ENCODE measurements at places on chromosomes 4 and X. TPM values are rescaled to one million over a fixed set of nuclear protein-coding genes. Genes with fewer than 3 reads are reported as not detected.

DNA sequence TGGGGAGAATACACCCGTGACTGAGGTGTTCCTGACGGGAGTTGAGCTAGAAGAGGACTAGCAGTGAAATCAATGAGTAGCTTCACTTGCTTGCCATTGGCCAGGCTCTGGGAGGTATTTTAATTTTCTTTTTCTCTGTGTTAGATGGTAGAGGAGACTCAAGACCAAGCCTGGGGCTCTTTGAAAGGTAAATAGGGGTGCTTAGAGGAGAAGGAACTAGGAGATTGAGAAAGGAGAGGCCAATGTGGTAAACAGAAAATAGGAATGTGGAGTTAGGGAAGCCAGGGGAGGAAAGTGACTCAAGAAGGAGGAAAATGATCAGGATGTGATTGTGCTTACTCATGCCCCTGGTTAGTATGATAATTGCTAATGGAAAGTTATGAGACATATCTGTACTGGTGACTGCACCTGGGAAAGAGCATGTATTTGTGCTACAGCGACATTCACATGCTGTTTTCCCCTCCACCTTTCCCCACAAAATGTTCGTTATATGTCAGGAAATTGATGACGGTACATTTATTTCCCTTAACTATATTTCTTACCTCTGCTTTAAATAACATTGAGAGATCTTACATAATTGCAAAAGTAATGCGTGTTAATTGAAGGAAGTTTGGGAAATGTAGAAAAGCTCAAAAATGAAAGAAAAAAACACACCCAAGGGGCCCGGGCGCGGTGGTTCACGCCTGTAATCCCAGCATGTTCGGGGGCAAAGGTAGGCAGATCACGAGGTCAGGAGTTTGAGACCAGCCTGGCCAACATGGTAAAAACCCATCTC, 16.9 kb upstream of the LRBA start:
- DNase-seq, result peak; percentile 46

DNA sequence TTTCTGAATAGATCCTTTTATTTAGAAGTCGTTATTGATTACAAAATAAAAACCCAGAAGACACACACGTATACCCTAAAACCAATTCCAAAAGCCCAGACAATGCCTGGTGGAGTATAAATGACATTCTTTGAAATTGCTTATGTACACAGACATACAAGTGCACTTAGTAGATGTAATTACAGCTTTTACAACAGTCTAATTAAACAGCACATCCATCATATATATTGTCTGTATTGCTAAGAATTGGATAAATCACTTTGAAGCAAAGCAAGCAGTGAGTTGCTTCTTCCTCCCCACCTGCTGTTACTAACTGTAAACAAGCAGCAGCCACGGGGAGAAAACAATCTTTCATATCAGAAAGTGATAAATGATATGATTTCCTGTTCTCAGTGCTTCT, 645.7 kb downstream of the TLL1 start:
- DNase-seq, result no peak

DNA sequence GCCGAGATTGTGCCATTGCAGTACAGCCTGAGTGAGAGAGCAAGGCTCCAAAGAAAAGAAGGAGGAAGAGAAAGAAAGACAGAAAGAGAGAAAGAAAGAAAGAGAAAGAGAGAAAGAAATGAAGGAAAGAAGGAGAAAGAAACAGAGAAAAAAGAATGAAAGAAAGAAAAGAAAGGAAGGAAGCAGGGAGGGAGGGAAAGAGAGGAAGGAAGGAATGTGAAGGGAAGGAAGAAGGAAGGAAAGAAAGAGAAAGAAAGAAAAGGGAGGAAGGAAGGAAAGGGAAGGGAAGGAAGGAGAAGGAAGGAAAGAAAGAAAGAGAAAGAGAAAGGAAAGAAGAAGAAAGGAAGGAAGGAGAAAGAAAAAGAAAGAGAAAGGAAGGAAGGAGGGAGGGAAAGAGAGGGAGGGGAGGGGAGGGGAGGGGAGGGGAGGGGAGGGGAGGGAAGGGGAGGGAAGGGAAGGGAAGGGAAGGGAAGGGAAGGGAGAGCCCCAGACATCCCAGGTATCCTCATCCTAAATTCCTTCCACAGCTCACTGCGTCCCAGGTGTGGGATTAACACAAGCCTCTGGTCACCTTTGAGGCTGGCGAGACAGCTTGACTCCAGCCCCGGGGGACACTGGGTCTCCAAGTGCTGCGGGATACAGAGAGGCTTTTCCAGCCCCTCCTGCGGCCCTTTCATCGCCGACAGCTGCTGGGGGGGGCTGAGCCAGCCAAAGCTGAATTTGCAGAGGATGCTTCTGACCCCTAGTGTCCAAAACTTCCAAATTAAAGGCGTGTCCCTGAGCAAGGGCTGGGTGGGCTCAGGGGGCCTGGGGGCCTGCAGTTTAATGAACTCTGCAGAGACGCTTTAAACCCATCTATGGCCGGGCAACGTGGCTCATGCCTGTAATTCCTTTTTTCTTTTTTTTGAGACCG, 24.2 kb upstream of the CSF2RA start:
- no peak for DNase-seq

GRCh38 chr4:106717091-106717490, 319.0 kb downstream of the DKK2 start:
- no peak for DNase-seq

DNA sequence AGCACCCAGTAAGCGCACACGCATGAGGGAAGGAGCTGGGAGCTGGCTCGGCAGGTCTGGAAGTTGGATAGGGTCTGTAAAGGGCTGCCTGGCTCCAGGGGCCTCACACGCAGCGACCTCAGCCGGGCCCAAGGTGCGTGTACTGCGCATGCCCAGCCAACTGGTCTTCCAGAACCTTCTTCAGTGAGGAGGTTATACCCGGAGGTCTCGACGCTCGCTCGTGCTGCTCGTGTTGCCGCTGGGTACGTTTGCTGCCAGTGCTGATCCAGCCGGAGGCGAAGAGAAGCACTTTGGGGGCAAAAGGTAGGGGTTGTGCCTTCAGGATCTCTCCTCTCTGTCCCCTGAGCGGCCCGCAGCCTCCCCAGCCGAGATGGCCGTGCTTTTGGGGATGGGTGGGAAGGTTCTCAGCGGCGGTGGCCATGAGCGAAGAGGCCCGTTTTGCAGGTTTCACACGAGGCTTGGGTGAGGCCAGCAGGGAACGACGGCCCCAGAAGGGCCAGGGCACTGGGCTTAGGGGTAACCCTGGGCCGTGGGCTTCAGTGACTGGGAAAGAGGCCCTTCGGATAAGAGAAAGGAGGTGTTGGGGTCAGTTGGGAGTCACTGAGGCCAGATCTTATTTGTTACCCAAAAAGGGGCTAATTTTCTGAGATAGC, 3.8 kb upstream of the CXCL9 start:
- DNase-seq, result no peak

DNA sequence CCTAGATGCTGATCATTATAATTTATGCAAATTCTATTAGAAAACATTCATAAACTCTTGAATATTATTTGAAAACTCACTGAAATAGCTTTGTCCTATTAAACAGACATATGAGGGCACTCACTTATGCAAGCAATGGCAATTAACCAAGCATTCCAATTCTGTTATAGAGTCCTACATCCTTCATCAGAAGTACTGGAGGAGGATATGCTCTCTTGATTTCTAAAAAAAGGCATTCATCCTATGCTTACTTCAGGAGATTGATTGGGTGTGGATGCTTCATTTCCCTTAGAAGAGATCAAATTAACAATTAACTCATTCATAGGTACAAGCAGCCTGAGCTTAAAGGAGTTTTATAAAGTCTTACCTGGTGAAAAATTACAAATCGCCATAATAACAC, 1317.2 kb downstream of the PCDH7 start:
- DNase-seq, result no peak

DNA sequence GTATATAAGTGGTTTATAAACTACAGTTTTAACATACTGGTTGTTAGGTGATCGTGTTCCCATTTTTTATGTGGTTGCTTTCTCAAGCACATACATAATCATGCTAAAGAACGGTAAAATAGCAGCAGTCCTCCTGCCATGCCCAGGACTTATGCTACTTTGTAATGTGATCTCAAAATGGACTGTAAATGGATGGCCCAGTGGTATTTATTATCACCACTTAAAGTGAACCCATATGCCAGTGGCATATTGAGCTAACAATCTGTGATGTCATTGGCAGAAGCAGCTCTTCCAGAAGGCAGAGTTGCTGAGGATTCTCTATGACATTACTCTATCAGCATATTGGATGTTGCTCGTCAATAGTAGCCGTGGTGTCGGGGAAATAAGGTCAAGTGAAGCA, 28.6 kb downstream of the ANK2 start:
- no peak for DNase-seq

- DNase-seq, result peak; percentile 81
These were observed 16.4 kb downstream of the PLP1 start for GRCh38 chrX:103792916-103793544.

DNA sequence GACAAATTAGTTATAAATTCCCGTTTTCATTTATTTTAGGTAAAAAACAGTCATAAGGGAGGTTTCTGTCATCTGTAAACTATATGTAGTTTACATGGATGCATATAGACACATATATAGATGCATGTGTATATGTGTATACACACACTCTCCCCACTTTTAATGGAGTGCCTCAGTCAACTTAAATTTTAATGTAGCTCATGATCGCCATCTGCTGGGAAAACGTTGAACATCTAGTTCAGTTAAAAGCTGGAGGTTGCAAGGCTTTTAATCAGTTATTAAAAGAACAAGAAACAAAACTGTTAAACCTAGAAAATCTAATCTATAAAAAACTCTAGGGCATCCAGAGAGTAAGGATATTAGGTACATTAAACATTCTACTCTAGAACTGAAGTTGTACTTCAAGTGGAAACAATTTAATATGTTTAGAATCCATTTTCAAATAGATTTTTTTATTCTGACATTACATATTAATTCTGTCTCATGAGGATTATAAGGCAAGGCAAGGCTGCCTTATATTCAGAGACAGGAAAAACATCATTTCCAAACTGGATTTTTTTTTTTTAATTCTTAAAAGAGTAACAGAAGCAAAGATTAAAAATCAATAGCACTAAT, 122.6 kb downstream of the SHISA3 start:
- DNase-seq, result peak; percentile 72

DNA sequence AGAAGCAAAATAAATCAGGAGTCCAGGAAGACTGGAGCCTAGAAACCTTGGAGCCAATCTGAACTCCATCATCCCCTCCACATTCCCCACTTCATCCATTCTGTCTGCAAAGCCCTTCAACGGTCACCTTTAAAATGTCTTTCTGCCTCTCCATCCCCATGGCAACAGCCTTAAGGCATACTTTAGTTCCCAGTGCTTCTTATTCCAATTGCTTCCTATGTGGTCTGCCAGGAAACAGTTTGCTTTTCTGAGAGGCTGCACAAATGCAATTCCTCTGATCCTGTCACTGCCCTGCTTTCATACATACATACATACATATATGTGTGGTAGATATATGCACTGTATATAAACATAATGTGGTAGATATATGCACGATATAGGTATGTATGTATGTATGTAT, 786 bp upstream of the MAGEH1 start:
- peak; percentile 3 for DNase-seq

- DNase-seq, result peak; percentile 52
These were observed 240.1 kb downstream of the FRAS1 start for GRCh38 chr4:78297116-78297800.

GRCh38 chrX:123185721-123186120, 1.6 kb downstream of the GRIA3 start:
- DNase-seq, result no peak

GRCh38 chrX:139811942-139812629, 104.1 kb upstream of the MCF2 start:
- no peak for DNase-seq

- no peak for DNase-seq
These were observed 55.6 kb downstream of the RHOXF2B start for GRCh38 chrX:120021927-120022326.

- peak; percentile 81 for DNase-seq
These were observed 278.0 kb downstream of the FBXO8 start for GRCh38 chr4:174005422-174005821.

DNA sequence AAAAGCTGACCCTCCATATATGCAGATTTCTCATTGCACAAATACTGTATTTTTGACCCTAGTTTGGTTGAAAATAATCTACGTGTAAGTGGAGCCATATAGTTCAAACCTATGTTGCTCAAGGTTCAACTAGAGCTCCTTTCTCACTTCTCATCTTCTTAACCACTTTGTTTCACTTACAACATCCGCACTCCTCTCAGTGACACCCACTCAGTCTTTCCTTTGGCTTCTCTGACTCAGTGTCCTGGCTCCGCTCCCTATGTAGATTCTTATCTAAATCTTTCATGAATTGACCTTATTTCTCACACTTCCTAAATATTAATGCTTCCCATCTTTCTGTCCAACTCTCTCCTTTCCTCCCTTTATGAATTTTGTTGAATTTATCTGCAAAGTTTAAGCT, 32.9 kb upstream of the DKK2 start:
- DNase-seq, result no peak

- peak; percentile 18 for DNase-seq
These were observed 5.2 kb upstream of the ARX start for GRCh38 chrX:25020905-25021449.

DNA sequence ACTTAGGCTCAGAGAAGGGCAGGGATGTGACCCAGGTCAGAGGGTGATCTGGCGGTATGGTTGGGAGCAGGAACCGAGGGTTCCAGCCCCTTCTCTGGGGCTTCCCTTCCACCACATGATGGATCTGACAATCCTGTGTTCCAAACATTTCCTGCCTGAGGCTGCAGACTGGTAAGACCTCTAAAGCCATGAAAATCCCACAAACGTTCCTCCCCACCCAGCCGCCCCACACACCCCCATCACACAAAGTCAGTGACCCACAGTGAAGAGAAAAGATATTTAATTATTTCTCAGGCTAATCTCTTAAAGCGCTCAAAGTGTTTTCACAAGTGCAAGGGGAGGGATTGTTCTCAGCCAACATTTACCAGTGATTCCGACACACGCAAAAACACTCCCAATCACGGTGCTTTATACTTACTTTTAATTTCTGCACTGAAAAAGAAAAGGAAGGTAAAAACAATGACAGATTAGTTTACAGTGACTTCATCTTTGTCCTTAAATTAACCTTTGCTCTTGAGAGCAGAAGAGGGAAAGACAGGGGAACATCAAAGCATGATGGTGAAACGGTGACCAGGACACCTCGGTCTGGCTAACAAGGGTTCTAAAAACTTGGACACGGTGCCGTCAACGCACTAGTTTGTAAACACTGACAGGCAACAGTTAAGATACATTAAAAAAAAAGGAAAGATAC, 42.4 kb downstream of the WDR1 start:
- DNase-seq, result no peak

GRCh38 chr4:92303621-92304027, at the start of gene GRID2:
TSS of gene GRID2 (plus strand) at chr4:92303966.
- peak; percentile 62 for DNase-seq

Gene FOXP3
- total RNA-seq, result 0.18 TPM

Gene GPR119
- not detected for total RNA-seq

Gene ATRX
- 72.5 TPM for total RNA-seq

Gene PDHA1
- 257 TPM for total RNA-seq

Gene SHOX
- not detected for total RNA-seq

Gene PLP2
- total RNA-seq, result 8.3 TPM

Gene MAPK10
- 13.4 TPM for total RNA-seq

Gene FAM9C
- total RNA-seq, result not detected
